NCI-H2107 (cell line): ENCODE measurements at places on chromosomes 13 and 19.

DNA sequence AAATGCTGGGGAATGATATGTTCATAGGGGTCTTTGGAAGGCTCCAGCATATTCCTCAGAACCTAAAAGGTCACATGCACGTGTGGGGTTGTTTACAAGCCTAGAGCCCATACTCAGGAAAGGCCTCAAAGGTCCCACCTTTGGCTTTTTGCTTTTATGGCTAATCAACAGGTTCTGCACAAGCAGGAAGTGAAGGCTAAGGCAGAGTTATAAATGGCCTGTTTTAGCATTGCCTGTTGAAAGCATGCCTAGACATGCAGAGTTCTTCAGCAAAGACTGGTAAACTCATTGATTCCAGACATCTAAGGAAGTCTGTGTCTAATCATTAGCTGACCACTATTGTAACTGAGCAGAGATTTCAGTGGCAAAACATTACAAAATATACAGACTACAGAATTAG is 198.3 kb downstream of the KCNRG start:
- DNase-seq: no peak

- no peak for DNase-seq
Measured at GRCh38 chr13:27789495-27790303, 2.6 kb upstream of the GSX1 start.

GRCh38 chr19:40264314-40265054 is 20.7 kb downstream of the AKT2 start:
- no peak for DNase-seq

DNA sequence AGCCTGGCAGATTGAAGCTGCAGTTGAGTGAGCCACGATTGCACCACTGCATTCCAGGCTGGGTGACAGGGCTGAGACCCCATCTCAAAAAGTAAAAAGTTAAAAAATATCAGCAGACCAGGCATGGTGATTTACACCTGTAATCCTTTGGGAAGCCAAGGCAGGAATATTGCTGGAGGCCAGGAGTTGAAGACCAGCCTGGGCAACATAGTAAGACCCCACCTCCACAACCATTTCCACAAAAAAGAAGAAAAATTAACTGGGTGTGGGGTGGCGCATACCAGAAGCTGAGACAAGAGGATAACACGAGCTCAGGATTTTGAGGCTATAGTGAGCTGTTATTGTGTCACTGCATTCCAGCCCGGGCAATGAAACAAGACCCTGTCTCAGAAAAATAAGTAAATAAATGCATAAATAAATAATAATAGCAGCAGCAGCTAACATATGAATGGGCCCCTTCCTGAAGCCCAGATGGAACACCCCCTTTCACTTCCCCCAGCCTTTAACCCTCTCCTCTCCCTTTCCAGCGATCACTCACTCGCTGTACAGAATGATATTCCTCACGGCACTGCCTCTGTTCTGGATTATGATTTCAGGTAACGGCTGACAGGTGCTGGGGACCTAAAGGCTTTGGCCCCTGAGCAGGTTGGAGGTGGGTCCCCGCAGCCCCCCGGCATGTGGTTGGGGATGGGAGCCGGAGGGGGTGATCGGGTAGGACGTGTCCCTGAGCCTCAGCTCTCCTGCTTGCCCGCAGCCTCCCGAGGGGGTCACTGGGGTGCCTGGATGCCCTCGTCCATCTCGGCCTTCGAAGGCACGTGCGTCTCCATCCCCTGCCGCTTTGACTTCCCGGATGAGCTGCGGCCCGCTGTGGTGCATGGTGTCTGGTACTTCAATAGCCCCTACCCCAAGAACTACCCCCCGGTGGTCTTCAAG is 3.2 kb downstream of the MAG start:
- no peak for DNase-seq

- DNase-seq: peak; percentile 38
Measured at GRCh38 chr13:99916366-99917103, 55.0 kb downstream of the ZIC5 start.

DNA sequence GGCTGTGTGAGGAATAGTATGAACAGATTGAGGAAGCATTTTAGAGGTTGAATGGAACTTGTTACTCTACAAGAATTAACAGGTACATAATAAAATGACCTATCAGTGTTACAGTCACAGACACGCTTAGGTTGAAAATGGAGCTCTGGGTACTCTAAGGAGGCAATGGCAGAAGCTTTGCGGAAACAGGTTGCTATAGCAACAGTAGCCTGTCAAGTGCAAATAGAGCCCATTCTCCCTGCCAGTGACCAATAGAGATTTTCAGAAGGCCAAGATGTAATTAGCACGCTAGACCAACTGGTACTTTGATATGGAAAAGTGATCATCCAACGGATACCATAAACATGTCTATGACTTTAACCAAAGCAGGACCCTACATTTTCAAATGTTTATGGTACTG is 148.5 kb upstream of the FREM2 start:
- no peak for DNase-seq

- no peak for DNase-seq
Measured at GRCh38 chr13:94344126-94344818, 135.2 kb downstream of the DCT start.

DNA sequence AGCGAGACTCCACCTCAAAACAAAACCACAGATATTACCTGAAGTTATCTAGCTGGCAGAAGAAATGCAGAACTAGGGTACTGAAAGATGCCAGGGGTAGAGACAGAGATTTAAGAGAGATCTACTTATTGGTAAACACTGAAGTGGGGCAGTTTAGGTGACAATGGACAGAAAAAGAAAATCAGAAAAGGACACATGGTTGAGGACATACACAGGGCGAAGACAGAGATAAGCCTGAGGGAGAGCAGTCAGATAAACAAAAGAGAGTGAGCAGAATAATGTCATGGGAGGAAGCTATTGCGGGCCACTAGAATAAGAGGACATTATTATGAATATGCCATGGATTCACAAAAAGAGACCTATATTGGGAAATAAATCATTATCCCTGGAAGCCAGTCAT is 3.3 kb downstream of the NEK5 start:
- no peak for DNase-seq

DNA sequence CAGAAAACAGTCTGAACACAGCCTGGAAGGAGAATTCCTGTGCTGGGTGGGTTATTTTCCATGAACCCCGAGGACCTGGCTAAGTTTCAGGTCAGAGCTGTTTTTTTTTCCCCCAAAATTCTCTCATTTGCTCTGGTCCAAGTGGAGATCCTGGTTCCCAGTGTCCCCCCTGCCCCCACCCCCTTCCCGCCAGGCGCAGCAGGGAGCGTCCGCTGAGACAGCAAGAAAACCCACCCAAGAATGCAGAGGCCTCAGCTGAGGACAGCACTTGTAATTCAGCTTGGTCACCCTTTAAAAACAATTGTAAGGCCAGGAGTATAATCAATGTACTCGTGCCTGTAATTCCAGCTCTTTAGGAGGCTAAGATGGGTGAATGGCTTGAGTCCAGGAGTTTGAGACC is 11.4 kb upstream of the TSPAN16 start:
- no peak for DNase-seq

GRCh38 chr13:82569581-82569980 is 1312.7 kb downstream of the SLITRK1 start:
- no peak for DNase-seq

DNA sequence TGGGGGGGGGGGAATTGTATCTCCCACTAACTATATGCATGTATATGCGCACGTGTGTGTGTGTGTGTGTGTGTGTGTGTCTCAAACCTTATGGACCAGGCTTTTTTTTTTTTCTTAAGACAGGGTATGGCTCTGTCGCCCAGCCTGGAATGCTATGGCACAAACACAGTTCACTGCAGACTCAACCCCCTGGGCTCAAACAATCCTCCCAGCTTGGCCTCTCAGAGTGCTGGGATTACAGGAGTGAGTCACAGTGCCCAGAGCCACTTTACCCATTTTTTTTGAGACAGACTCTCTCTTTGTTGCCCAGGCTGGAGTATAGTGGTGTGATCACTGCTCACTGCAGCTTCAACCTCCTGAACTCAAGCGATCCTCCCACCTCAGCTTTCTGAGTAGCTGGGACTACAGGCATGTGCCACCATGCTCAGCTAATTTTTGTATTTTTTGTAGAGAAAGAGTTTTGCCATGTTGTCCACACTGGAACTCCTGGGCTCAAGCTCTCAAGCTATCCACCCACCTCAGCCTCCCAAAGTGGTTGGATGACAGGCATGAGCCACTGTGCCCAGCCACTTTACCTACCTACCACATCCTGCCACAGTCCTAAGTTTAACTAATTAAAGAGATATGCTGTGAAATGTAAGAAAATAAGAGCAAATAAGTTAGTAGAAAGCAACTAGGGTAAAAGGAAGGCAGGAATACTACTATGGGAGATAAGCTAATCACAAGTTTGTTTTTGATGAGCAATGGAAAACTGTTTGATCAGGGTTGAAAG is 2.4 kb downstream of the ZMYM5 start:
- no peak for DNase-seq

DNA sequence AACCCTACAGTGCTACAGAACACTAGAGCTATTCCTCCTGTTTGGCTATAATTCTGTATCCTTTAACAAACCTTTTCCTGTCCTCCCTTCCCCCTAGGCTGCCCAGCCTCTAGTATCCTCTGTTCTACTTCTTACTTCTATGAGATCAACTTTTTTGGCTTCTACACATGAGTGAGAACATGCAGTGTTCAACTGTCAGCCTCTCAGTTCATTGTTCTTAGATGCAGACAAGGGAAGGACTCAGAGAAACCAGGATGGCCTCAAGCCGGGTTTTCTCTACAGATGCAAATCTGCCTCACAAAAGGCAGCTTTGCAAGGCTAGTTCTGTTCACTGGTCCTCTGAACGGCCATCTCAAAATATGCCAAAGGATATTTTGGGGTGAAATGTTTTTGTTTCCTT is 18.4 kb downstream of the AMER2 start:
- DNase-seq: no peak

- DNase-seq: no peak
Measured at GRCh38 chr13:22432690-22433089, 748.1 kb upstream of the SGCG start.
